Calu3 (cell line): ENCODE measurements at places on chromosomes 4 and X.
A peak's percentile ranks its signal among the peaks of the same experiment; 100 is the strongest.

- peak; percentile 4 for DNase-seq
Observed at GRCh38 chr4:184471881-184472613, 2.3 kb downstream of the IRF2 start.

- no peak for DNase-seq
Observed at GRCh38 chr4:89277412-89277811, 30.2 kb downstream of the GPRIN3 start.

GRCh38 chr4:38069271-38069760 lies 109.1 kb downstream of the PTTG2 start:
- DNase-seq, result peak; percentile 64

- DNase-seq, result peak; percentile 12
Observed at GRCh38 chrX:111447298-111447697, 35.3 kb upstream of the DCX start.

DNA sequence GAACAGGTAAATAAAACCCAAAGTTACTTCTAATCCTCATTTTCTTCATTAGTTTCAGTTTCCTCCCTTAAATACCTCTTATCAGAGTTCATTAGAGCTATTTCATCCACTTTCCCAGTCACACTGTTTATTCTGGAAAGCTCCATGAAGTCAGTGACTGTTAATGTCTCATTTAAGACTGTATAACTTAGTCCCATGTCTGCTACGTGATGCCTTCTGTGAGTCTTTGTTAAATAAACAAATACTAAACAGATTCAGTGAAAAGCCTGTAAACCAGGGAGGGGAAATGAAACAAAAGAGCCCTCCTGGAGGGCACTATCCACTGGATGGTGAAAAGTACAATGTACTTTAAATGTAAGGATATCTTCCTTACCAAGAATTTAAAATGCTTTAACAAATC lies 24.7 kb downstream of the ACE2 start:
- DNase-seq, result no peak

DNA sequence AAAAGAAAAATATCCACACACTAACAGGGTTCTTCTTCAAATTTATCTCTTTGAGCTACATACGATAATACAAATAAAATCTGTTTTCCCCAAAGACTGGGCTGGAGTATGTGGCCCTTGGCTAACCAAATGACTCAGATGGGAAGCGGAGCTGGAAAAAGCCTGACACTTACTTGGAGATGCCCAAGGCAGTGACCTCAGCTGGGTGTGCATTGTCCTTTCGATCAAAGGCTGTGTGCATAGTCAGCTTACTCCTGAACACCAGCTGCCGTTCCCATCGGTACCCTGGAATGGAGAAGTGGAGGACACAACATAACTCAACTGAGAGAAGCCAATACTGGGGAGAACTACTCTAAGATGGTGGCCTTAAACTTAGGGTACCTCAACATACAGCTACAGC lies 95.1 kb downstream of the CDS1 start:
- no peak for DNase-seq

- DNase-seq, result no peak
Observed at GRCh38 chr4:25101836-25102235, 58.4 kb downstream of the SEPSECS start.

GRCh38 chr4:79413886-79414285 lies 5.9 kb upstream of the GK2 start:
- DNase-seq, result no peak

DNA sequence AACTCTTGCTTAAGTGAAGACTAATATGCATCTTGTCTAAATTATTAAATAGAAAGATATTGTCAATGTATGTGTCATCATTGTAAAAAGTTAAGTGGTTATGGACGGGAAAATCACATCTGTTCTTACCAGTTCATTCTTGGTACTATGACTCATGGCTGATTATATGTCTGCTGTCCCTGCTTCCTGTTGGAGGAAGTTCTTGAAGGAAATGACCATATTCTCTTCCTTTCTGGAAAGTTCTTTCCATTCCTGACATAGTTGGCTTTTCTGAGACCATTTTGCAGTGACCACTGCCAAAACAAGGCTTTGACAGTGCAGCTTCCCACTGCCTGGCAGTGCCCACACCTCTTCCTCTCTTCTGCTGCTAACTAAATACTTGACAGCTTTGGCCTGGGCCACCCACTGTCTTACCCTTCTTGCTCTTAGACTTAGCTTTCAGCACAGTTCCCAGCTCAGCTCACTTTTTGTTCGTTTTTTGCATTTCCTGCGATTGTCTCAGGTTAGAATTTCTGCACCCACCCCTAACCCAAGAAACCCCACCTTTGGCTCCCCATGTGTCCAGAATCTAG lies 13.2 kb upstream of the CLDN24 start:
- no peak for DNase-seq

GRCh38 chr4:76980261-76980660 lies 30.7 kb downstream of the SEPTIN11 start:
- DNase-seq, result no peak

GRCh38 chr4:146095091-146095690 lies 80.3 kb upstream of the LSM6 start:
- peak; percentile 41 for DNase-seq

DNA sequence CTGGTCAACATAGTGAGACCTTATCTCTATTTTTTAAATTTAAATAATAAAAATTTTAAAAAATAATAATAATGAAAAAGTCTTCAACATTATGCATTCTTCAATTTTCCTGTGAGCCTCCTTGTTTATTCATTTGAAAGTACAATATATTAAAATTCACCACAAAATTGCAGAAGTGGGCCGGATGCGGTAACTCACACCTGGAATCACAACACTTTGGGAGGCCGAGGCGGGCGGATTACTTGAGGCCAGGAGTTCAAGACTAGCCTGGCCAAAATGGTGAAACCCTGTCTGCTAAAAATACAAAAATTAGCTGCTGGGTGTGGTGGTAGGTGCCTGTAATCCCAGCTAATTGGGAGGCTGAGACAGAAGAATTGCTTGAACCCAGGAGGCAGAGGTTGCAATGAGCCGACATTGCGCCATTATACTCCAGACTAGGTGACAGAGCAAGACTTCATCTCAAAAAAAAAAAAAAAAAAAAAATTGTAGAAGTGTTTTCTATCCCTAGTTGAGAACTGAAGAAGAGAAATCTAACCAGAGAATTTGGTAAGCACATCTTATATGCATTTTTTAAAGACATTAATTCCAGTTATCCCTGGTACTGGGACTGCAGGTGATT lies 56.9 kb downstream of the RBM47 start:
- no peak for DNase-seq

DNA sequence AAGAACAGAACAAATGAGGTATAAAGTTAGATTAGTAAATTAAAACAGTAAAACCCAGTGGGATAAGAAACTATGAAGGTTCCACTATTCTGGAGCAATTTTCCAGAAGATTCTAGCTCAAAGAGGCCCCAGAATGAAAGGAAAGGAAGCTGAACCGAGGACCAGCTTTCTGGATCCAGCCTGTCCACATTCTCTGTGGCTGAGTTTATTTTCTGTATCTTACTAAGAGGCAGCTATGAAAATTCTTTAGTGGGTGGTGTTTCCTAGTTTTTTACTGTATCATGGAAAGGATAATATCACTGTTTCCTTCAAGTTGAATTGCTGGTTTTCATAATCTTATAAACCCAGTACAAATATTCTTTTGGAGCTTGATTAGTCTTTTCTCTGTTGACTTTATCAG lies 11.8 kb downstream of the DAPP1 start:
- DNase-seq, result no peak

GRCh38 chrX:131704136-131704695 lies 160.3 kb downstream of the OR13H1 start:
- DNase-seq, result no peak

GRCh38 chr4:125572601-125573000 lies 257.8 kb downstream of the FAT4 start:
- DNase-seq, result no peak

DNA sequence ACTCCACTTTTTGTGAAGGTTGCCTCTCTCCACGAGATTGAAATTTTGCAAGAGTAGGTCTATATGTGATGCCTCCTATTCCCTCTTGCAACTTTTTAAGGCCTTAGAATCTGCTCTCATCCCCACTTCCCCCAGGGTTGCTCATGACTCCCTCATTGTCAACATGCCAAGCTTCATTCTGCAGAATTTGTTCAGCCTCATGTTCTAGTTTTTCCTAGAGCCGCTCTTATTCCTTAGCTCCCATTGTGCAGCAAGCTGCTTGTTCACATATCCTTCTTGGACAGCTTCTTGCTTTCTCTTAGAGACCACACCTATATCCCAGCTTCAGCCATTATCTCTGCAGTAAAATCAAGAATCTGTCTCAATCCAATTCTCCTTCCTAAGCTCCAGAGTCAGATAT lies 82.4 kb downstream of the CNGA2 start:
- no peak for DNase-seq

DNA sequence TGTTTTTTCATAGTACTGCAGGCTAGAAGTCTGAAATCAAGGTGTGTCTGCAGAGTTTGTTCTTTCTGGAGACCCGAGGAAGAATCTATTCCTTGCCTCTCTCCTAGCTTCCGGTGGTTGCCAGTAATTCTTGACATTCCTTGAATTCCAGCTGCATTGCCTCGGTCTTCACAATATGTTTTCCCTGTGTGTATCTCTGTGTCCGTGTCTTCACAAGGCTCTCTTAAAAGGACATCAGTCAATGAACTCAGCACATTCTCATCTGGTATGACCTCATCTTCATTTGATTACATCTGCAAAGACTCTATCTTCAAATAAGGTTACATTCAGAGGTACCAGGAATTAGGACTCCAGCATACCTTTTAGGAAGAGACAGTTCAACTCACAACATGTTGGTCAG lies 163.4 kb downstream of the BANK1 start:
- DNase-seq, result peak; percentile 2
